Hematopoietic multipotent progenitor cell treated with erythropoietin and hydrocortisone succinate and interleukin-3 and kit ligand, for 17 days (in vitro differentiated cells): ENCODE measurements at places on chromosomes 6 and 20.

- DNase-seq, result no peak
Observed at GRCh38 chr6:24797596-24798216, 1.0 kb downstream of the ARMH2 start.

DNA sequence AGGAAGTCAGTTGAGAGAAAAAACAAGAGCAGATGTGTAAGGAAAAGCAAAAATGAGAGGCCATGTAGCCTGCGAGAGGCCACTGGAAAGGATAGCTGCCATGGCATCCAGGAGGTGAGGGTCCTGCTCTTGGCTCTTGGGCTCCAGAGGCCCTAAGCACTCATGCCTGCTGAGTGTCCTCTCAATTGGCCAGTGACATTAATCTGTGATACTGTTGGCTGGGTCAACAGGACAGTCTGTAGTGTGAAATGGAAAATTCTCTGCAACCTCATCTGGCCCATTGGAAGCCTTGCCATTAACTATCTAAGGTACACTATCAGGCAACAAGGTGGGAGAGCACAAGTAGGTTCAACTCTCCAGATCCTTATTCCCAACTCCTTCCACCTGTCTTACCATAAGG, 180.9 kb downstream of the LY86 start:
- no peak for DNase-seq

- DNase-seq, result no peak
Observed at GRCh38 chr20:49306903-49307620, 29.2 kb upstream of the ZNFX1 start.

DNA sequence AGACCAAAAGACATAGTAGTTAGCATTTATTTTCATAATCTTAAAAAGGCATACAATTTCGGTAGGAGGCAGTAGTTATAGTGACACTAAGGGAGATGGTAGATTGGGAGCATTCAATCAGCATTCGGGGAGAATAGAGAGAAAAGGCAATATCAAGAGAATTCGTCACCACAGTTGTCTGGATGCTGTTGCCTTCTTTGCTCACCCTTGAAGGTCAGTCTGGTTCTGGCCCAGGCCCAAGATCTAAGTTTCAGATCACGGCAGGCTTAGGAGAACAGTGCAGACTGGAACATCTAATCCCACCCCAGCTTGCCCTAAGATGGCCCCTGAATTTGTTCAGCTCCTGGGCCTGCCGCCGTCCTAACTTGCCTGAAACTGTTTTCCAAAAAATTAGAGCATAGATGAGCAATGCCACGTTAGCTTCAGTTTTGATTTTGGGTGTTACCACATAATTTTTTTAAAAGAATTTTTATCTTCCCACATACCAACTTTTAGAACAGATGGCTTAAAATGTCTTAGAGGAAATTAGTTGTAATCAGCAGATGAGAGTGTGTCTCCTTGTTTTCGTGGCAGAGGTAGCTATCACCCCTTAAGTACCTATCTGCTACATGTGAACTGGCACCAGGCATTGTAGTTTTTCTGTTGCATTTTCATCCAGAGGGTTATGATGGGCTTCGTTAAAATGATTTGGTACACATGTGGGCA, 8.3 kb upstream of the CEP85L start:
- no peak for DNase-seq

DNA sequence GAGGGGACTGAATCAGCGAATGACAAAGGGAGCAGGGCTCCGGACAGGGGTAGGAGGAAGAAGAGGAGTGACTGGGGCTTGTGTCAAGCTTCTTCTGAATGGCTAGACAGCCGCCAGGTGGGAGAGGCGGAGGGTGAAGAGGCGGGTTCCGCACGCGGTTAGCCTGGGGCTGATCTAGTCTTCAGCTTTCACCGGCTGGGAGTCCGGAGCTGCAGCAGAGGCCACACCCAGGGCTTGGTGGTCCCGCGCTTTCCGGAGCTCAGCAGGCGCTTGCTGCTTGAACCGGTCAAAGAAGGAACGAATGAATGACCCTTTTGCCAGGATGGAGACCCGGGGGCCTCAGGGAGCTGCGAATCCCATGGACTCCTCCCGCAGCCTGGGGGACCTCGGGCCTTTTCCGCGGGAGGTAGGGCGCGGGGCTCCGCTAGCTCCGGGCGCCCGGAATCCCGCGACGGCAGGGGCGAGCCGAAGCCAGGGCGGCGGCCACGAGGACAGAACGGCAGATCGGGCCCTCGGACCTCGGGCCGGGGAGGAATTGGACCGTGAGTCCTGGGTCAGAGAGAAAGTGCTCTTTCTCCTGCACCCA, at the start of gene C6orf141:
Gene C6orf141 (plus strand): TSS at position 177 of the 586 bp plus-strand sequence. CDS start 125 bp downstream, at position 302.
- no peak for DNase-seq

GRCh38 chr6:113848280-113848679, 8.9 kb upstream of the MARCKS start:
- no peak for DNase-seq

DNA sequence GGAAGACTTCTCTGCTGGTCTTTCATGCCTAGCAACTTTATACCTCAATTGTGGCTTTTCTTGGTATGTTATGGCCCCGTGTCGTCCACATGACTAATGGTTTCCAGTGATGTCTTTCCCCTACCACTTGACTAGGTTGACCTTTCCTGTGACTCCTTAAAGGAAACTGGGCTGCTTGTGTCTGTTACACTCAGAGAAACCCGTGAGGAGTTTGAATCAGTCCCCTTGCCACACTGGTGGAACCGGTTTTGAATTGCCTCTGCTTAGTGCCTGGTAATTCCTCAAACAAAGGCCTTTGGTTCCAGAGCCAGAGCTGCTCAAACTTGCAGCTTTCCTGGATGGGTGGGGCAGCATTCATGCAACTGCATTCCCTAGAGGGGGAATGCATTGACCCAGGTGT, 21.9 kb downstream of the ECT2L start:
- no peak for DNase-seq

GRCh38 chr20:24048024-24048611, 59.5 kb upstream of the GGTLC1 start:
- no peak for DNase-seq

GRCh38 chr6:51559059-51559458, 528.4 kb downstream of the PKHD1 start:
- no peak for DNase-seq

GRCh38 chr6:69881322-69882151, 15.2 kb downstream of the COL19A1 start:
- no peak for DNase-seq

- no peak for DNase-seq
Observed at GRCh38 chr6:150930841-150931240, 65.3 kb downstream of the MTHFD1L start.

DNA sequence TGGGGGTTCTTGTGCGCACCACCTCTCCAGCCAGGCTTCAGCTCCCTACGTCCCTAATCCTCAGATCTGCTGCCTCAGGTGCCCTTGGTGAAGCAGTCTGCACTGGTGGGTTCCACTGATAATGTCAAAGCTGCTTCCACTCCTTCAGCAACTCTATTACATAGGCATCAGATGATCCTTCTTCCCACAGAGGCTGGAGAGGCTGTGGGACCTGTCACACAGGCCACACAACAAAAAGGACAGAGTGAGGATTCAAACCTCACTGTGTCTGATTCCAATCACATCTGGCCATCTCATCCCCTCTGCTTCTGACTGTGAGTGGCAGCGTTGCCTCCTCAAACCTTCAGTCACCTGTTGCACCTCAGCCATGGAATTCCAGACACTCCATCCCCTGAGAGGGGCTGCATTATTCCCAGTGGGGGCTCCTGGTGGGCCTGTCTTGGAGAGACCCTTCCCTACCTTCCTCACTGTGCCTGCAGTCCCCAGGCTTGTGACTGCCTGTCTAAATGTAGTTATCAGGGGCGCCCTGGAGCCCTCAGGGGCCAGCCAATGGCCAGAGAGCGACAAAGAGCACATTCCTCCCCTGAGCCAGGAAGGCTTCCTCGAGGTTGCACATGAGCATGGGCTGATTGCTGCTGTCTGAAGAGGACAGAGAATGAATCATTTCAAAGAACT, 211.4 kb upstream of the ECI2 start:
- DNase-seq, result no peak

- no peak for DNase-seq
Observed at GRCh38 chr20:6599876-6600735, 167.4 kb upstream of the BMP2 start.

- no peak for DNase-seq
Observed at GRCh38 chr6:9095729-9096128, 660.4 kb upstream of the SLC35B3 start.

DNA sequence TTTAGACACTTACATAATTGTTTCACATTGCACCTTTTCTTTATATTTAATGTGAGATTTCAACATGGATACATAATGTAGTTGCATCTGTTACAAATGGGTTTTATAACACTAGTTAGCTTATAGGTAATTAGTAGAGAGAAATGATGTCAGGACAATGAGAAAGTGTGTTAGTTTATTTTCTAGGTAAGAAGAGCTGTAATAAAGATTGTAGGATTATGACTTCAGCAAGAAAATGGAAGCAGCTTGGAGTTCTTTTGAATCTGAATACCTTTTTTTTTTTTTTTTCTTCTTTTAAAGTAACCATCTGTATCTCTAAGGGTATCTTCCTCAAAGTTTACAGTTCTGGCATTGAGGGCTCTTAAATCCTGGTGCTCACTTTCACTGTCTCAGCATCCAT, 35.3 kb downstream of the CD2AP start:
- DNase-seq, result no peak

DNA sequence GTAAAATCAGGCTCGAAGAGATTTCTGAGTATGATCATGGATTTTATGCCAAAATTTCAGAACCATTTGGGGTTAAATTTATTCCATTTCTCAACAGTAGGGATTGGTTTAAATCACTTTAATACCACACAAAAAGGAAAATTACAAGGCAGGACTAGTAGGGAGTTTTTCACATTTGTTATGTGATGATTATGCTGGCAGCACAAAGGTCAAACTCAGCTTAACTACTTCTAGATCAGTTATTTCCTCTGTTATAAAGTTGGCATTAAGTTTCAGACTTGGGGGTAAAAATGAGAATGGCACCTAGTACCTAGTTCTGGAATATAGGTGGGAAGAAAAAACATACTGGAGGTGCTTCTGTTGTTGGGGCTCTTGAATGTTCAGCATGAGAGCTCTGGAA, 39.5 kb downstream of the PHF3 start:
- no peak for DNase-seq

- no peak for DNase-seq
Observed at GRCh38 chr6:45305546-45305945, 22.6 kb upstream of the RUNX2 start.

DNA sequence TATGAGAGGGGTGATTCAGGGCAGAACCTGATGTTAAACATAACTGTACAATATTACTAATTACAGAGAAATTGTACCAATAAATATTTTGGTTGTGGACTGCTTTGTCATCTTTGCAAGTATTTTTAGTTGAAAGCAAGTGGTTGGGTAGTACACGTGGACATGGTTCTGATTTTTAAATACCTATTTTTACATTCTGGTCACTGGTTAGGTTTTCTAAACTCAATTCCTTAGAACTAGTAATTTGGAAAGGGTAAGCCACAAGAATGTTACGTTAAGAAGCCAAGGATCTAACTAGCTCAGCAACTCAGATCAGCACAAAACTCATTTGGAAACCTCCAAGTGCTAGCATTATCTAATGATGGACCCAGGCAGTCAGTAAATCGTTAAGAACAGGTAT, 2.7 kb downstream of the EPB41L2 start:
- DNase-seq, result no peak

- DNase-seq, result peak; percentile 81
Observed at GRCh38 chr6:136317021-136317694, 27.5 kb upstream of the BCLAF1 start.

- DNase-seq, result no peak
Observed at GRCh38 chr6:151059612-151060095, 180.1 kb upstream of the AKAP12 start.

DNA sequence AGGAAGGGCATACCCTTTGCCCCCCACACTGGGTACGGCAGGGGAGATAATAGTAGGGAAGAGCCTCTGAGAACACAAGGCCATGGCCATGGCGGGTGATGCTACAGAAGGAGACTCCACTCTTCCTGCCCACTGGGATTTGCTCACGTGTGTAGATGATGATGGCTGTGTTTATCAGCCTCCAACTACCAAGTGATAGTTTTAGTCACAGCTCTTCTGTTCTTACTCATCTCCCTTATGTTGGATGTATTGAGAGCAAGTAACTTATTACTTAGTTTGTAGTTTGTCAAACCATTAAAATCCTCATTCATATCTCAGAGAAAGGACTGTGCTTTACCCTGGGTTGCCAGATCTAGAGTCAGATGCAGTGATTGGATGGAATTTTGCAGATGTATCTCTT, 66.0 kb downstream of the CDH26 start:
- DNase-seq, result no peak

DNA sequence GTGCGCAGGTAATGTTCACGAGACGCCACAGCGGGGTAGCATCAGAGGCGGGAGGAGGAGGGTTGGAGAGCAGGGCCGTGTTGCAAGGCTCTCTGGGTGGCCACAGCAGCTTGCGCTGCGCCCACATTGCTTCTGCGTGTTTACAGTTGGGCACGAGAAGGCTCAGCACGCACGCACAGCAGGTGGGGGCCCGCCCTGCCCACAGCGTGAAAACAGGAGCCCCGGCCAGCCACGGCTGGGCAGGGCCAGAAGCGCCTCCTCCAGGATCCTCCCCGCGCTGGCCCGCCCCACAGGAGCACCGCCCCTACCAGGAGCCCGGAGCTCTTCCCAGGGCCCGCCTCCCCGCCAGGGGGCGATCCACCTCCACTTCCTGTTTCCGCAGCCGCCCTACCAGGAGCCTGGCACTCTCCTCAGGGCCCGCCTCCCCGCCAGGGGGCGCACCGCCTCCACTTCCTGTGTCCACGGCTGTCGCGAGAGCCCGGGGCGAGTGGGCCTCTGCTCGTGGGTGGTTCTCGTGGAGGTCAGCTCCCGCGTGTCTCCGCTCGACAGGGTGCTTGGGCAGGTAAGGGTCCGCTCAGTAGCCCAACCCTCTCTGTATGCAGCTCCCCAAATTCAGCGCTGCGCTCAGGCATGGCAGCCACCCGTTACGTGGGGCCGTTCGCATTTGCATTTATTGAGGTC, at the start of gene FAM50B:
Gene FAM50B (plus strand): TSS at position 449 of the 681 bp plus-strand sequence. CDS start 439 bp downstream, outside the sequence.
- peak; percentile 96 for DNase-seq

DNA sequence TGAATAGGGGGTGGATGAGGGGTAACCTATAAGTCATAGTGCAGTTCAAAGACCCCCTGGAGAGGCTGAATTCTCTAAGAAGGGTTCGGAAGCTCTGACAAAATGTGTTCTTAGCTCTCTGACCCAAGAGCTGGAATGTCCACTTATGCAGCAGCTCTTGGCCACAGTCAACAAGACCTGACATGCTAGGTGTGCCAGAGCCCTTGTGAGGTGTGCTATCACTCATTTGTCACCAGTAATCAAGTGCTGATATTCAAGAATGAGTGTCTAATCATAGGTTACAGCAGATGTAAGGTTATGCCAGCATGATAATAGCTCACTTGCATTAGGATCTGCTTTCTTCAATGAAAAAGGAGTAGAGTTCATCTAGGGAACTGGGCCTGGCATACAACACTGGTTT, 28.1 kb downstream of the TOMM6 start:
- no peak for DNase-seq

DNA sequence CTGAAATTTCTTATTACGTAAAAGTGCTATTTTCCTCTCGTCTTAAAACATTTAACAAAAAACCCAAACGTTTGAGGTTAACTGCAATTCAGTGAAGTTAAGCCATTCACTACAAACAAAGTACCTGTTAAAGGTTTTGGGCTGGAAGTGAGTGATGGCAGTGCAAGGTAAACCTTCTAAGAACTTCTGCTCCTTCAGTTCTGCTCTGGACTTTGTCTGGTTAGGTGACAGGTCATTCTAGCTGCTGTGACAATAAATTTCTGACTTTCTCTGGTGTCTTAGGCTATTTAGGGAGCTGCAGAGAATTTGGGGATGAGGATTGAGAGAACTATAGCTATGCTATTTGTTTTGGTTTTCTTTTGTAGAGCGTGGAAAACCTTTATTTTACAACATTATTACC, 36.5 kb upstream of the NEDD9 start:
- DNase-seq, result no peak

- no peak for DNase-seq
Observed at GRCh38 chr6:106609699-106610098, 19.6 kb downstream of the RTN4IP1 start.
